ENCODE measurements at places on chromosomes 13 and 19. TPM values are rescaled to one million over a fixed set of nuclear protein-coding genes. Genes with fewer than 3 reads are reported as not detected.

Gene AMH
- 1.7 TPM for total RNA-seq

Gene KIR3DL2
- total RNA-seq = 0.15 TPM

Gene SAMD4B
- 65.2 TPM for total RNA-seq

Gene KANK3
- 2.4 TPM for total RNA-seq

Gene PRDX2
- total RNA-seq = 298 TPM

Gene ADPRHL1
- 7.8 TPM for total RNA-seq

Gene SMIM24
- total RNA-seq = 45.8 TPM

Gene ELSPBP1
- not detected for total RNA-seq

Gene ZNF317
- 32.3 TPM for total RNA-seq

Gene ZNF154
- total RNA-seq = 1.8 TPM

GRCh38 chr13:52644108-52644507 is 1.9 kb downstream of the HNRNPA1L2 start:
- DNase-seq = no peak

- DNase-seq = peak; percentile 38
Measured at GRCh38 chr19:49210108-49210900, 52.7 kb downstream of the TRPM4 start.

DNA sequence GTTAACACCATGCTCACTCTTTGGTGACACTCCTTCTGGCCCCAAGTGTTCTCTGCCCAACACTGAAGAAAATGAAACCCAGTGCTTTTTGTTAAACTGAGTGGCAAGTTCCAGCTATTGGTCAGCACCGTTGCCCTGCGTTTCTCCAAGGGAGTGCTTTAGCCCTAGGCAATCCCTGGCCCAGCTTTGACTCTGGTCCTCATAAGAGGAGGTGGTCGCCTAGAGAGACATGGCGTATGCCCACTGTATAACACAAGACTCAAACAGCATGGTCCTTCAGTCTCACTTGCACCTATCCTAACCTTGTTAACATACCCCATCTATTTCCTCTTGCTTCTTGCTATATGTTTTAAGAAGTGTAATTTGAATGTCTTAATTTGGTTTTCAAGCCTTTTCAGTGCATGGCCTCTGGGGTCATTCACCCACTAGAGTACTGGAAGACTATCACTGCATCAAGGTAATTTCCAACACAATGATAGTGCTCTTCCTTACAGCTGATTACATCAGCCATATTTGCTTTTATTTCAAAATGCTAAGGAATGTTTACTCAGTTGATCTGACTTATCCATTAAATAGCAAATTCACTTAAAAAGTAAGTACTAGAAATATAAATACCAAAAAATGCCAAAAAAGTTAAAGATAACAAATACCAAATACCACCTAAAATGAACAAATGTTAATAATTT is 190.5 kb upstream of the SOX21 start:
- DNase-seq = no peak

DNA sequence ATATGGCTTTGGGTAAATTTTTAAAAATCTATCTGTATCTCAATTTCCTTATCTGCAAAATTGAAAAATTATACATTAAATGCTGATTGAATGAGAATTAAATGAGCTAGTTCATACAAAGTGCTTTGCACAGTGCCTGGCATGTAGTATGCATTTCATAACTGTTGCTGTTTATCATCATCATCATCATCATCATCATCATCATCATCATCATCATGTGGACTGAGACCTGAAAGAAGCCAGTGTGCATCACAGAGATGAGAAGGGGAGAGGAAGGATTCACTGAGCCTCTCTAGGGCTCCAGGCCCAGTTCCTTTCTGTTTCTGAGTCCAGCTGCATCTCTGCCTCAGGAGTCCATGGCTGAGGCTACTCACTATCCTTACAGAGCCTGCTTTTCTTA is 6.9 kb upstream of the ZC3H13 start:
- no peak for DNase-seq

GRCh38 chr19:16778796-16779411 is 50.3 kb upstream of the SIN3B start:
- DNase-seq = peak; percentile 64

GRCh38 chr13:83895994-83896580 is 13.8 kb upstream of the SLITRK1 start:
- no peak for DNase-seq

DNA sequence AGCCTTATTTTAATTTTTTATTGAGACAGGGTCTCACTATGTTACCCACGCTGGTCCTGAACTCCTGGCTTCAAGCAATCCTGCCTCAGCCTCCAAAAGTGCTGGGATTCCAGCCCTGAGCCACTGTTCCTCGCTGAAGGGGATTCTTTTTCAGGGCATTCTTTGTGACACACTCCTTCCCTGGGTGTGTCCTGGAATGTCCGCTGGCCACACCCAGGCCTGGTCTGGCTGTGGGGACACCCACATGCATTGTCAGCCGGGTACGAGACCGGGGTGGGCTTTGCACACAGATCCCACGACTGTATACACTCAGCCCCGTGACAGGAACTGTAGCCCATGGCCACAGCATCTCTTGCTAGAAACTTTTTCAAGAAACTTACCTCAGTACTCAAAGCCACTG is 34.4 kb upstream of the GATAD2A start:
- DNase-seq = no peak

DNA sequence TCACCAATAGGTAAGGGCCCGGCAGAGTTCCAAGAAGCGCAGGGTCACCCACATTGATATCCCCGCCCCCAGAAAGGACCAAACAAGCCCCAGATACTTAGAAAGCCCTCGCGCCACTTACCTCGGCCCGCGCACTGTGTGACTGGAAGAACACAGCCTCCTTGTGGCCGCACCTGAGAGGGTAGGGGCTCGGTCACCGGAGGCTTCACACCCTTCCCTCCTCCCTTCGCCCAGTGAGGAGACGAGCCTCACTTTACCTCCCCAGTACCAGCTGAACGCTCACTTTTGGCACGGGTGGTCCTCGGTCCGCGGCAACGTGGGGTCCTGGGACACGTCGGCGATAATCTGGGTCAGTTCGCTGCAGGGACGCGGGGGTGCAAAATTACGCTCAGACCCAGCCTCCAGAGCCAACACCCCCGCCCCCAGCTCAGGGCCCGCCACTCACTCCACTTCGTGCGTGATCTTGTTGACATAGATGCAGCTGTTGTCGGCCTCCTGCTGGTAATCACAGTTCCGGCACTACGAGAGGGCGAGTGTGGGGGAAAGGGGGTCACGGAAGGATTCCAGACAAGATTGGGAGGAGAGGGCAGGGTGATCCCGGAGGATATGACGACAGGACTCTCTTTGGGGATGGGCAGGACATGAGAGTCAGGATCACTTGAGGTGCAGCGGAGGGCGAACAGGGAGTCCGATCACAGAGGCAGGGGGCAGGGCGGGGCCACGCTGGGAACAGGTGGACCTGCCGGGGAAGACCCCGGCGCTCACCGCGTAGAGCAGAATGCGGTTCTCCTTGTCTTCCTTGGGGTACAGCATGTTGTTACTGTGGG is 568 bp downstream of the POLR2I start:
- no peak for DNase-seq

DNA sequence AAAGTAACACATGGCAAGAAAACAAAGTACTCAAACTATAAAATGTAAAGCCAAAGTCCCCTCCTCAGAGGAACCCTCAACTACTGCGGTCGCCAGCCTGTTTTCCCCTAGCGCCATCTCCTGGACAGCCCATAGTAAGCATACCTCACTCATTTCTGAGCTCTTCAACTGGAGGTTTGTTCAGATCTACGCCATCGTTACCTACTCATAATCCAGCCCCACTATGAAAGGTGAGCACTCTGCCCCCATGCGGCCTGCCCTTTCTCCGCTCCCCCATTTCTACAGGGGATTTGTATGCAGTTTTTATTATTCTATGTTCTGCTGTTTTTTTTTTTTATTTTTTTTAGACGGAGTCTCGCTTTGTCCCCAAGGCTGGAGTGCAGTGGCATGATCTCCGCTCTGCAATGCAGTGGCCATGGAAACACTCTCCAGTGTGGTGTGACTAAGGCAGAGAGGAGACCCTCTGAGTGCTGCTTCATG is 26.2 kb downstream of the OPA3 start:
- peak; percentile 56 for DNase-seq

DNA sequence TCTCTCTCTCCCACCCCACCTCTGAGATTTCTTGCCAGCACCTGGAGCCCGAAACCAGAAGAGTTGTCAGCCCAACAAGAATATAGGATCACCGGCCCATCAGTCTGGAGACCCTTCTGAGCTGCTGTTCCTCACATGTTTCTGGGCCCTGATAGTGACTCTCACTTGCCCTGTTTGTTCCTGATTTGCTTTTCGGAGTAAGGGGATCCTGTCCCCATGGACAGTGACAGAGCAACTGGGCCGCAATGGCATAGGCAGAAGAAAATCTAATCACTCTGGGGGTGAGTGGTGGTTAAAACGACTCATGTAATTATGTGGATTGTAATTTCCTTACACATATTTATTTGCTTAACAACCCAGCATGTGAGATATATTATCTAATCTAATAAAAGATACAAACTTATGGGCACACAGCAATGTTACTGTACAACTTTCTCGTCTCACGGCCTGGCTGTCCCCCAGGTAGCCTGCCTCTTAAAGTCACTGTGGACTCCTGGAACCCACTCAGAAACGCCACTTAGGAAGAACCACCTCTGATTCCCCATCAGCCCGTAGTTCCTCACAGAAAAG is 663 bp upstream of the SMAD9 start:
- DNase-seq = no peak

DNA sequence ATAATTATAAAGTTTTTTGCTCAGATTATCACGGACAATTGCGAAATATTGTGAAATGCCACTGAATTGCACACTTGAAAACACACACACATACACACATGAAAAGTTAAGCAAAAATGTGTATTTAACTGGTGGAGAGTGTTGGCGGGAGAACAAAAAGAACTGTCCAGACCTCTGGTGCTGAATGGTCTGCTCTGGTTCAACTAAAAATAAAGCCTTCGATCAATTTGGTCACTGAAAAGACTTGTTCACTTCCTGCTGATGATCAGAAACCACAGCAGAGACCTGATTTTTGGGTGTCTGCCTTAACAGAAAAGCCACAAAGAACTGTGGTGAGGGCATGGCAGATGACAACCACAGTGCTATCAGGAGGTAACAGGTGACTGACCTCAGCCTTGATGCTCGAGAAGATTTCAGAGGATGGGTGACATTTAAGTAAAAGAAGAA is 4.0 kb upstream of the IGFL1 start:
- no peak for DNase-seq

DNA sequence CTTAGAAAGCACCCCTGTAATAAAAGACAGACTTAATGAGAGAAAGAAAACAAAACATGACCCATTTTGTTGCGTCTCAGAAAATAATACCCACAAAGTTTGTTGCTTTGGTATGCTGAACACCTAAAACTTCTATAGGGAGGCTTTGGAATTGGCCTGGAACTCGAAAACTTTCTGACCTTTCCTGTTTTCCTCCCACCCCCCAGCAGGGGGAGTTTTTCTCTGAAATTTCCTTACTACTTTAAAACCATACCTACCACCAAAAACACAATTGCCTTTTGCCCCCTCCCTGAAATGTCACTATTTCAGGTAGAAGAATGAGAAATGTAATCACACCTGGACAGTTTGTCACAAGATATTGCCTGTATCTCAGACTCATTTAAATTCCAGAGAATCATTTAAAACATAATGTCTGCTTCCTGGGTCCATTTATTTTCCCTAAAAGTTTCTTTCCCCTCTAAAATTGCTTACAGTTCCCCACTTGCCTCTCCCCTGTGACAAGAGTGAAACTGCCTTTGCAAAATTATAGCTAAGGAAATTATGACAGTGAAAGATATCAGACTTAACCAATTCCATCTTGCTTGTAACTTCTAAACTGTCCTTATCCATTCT is 2700.2 kb downstream of the PCDH9 start:
- DNase-seq = no peak

DNA sequence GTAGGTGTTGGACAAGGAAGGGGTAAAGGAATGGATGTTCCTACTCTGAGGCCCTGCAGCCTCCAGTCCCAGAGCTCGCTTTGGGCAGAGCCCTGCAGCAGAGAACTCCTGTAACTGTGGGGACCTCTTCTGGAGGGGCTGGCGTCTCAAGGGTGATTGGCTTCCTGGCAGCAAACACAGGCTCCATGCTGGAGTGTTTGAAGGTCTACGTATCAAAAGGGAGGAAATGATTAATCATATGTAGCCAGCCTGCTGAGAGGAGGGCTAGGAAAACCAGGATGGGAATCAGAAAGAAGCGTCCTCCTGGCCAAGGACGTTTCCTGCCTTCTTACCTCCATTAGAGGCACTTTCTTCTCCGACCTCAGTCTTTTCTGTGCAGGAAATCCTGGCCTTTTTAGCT is 208.5 kb downstream of the TSHZ3 start:
- no peak for DNase-seq

DNA sequence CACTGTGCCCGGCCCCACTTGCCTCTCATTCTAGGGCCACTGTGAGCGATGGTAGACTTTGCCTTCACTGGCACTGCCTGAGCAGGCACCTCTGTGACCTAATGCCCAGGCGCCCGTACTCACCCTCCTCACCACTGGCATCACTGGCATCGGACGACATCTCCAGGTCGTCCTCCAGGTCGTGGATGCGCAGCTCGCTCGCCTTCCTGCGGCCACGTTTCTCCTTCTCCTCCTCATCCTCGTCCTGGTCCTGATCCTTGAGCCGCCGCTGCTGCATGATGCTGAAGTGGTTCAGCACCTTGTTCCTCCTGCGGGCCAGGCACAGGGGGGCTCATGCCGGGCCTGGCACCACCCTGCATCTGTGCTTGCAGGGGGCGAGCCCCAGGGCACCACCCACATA is 7.5 kb upstream of the PSPN start:
- no peak for DNase-seq

DNA sequence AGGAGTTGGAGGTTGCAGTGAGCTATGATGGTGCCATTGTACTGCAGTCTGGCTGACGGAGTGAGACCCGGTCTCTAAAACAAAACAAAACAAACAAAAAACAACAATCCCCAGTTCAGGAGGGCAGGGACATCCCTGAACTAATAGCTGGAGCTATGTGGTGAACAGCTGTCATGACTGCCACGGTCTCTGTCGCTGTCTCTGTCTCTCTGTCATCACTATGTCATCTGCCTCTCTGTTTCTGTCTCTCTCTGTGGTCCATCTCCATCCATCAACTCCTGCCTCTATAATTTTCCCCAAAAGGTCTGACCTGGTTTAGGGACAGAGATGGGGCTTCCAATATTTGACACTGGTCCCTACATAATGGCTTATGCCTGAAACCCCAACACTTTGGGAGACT is 7.4 kb downstream of the ITPKC start:
- no peak for DNase-seq

- no peak for DNase-seq
Measured at GRCh38 chr13:99313941-99314340, 6.7 kb upstream of the GPR183 start.

GRCh38 chr19:12766051-12766521 is 9.3 kb downstream of the HOOK2 start:
- peak; percentile 93 for DNase-seq

DNA sequence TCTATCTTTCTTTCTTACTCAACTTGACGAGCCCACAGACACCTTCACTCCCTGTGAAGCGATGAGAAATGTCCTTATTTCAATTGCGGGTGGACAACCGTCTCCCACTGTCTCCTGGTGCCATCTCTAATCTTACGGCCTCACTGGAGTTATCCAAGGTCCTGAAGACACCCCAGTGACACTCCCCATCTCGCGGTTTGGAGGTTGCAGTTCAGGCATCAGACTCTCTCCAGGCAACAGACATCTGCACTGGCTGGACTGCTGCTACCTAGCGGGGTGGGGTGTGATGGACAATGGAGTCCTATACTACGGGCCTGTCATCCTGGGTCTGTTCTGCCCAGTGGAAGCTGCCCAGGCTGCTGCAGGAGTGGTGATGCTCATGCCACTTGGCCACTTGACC is 18.3 kb upstream of the IRS2 start:
- DNase-seq = no peak

GRCh38 chr13:90388887-90389452 is 958.5 kb upstream of the MIR17HG start:
- DNase-seq = no peak

GRCh38 chr19:34757441-34757840 is 15.6 kb downstream of the ZNF599 start:
- no peak for DNase-seq
